Activated CD8-positive, alpha-beta memory T cell treated with anti-CD3 and anti-CD28 coated beads, Interleukin-2, amount 50 U/mL, for 4 hours (primary cell): ENCODE measurements at places on chromosomes 13 and 19.

DNA sequence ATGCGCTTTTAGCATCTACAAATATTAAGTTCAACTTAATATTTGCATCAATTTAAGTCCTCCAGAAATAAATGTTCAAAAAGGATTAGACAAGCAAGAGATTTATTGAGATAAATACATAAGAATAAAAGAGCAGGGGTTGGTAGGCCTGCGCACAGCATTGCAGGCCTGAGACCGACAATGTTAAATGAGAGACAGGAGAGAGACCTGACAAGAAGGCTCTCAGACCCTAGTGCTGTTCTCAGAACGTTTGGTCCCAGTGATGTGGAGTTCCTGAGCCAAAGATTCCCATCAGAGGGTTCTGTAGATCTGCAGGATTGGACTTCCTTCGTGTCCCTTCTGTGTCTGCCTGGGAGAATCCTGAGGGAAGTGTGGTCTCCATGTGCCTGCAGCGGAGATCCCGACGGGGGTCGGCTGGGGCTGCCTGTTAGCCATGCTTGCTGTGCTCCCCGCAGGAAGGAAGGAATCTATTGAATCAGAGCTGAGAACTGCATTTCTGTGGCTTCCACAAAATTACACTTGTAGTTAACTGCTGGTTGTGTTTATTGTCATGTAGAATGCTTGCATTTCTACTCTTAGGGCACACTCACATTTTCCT lies 369.9 kb upstream of the SLC10A2 start:
- DNase-seq: no peak

GRCh38 chr13:50671497-50671850 lies 172.0 kb downstream of the DLEU7 start:
- no peak for DNase-seq

DNA sequence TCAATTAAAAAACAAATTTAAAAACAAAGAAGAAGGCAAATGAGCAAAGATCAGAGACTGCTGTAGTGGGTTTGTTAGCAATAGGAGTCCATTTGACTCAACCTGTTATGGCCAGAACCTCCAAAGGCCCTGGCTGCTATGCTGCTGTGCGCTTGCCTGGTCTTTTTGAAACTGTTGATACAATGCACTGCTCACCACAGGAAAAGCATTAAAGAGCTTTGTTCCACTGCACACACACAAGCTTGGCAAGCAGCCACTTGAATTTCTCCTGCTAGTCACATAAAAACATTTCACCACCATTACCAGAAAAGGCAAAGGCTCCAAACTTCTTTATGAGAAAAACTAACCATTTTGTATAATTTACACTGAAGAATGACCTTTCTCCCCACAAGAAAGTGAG lies 132.2 kb downstream of the FREM2 start:
- no peak for DNase-seq

GRCh38 chr13:34412817-34413375 lies 529.2 kb upstream of the NBEA start:
- no peak for DNase-seq
